ENCODE measurements at places on chromosomes 7 and 10.

DNA sequence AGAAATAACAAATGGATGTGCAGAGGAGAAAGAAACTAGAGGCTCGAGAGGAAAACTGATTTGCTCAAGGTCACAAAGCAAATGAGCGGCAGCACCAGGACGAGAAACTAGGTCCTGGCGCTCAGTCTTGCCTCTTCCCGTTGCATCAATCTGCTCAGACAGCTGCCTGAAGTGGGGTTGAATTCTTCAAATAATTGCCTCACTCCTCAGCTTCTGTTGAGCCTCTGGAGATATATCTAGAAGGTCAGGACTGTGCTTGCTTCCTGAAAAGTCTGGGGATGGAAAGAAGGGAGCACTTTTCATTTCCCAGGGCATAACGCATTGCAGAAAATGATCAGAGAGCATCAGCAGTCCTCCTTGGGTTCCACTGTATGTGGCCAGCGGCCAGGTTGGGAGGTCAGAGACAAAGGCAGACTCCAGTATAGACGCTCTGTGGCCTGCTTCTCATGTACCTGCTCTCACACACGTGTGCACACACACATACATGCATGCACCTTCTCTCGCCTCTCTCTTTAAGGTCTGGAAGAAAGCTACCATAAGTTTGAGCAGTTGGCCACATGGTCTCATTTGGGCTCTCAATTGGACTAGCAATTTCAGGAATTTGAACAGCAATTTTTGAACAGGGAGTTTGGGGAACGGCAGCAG is 83.7 kb upstream of the DUSP5 start:
- DNase-seq, result no peak

DNA sequence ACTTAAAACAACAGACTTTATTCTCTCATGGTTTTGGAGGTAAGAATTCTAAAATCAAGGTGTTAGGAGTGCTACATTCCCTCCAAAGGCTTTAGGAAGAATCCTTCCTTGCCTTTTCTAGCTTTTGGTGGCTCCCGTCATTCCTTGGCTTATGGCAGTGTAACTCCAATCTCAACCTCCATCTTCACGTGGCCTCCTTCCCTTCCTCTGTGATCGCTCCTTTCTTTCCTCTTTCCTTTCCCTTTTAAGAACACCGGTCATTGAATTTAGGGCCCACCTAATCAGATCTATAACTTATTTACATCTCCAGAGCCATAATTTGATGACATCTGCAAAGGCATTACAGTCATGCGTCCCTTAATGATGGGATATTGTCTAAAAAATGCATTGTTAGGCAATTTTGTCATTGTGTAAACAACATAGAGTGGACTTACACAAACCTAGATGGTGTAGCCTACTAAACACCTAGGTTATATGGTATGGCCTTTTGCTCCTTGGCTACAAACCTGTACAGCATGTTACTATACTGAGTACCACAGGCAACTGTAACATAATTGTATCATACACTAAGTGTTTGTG is 5.9 kb upstream of the HERC4 start:
- DNase-seq, result no peak

DNA sequence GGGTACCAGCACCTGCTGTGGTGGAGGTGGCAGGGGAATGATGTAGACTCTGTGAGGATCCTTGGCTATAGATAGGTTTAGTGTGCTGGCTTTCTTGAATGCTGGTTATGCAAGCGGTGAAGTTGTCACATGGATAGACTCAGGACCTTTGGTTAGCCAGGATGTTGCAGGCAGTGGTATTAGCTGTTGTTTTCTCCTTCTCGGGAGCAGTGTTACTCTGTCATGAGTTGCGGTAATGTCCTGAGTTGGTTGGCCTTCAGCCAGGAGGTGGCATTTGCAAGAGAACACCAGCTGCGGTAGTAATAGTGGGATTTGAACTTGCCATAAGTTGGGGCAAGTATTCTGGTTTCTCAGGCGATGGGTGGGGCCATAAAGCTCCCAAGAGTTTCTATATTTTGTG is 10.8 kb downstream of the AGK start:
- DNase-seq, result no peak

DNA sequence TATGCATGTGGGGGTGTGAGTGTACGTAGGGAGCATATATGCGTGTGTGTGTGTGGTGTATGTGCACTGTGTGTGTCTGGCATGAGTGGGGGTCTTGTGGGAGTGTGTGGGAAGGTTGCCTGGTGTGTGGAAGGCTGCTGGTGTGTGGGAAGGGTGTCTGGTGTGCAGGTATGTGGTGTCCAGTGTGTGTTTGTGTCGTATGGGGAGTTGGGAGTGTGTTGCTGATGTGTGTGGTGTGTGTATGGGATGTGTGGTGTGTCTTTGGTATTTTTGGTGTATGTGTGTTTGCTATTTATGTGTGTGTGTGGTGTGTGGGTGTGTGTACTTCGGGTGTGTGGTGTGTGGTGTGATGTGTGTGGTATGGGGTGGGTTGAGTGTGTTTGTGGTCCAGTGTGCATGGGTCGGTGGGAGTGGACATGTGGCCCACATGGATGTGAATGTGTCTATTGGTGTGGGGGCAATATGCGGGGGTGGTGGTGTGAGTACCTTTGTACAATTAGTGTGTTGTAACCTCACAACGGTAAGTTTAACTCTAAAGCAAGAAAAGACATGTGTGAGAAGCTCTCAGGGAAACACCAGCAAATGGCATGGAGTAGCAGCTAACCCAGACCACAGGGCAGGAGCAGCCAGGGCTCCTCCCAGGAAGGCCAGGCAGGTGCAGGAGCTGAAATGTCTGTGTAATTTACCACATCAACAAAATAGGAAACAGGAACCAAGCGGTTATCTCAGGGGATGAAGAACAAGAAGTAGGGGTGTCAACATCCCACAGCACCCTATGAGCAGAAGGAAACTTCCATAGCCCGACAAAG is 11.9 kb downstream of the ANTXRL start:
- DNase-seq, result no peak

DNA sequence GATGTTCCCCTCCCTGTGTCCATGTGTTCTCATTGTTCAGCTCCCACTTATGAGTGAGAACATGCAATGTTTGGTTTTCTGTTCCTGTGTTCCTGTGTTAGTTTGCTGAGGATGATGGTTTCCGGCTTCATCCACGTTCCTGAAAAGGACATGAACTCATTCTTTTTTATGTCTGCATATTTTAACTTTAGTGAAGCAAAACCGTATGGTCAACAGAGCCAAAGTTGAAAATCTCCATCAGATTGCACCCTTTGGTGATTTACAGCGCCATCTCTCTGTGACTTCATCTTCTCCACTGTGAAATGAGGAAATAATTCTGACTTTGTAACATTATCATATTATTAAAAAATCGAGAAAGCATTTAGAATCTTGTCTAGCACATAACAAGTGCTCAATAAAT is 132.3 kb upstream of the PLXDC2 start:
- no peak for DNase-seq

- no peak for DNase-seq
Measured at GRCh38 chr10:106175760-106176377, 988.6 kb downstream of the SORCS1 start.

GRCh38 chr7:54615-55014 is 137.8 kb upstream of the FAM20C start:
- no peak for DNase-seq

- DNase-seq, result no peak
Measured at GRCh38 chr7:87886875-87887274, 10.6 kb downstream of the DBF4 start.

GRCh38 chr10:75531571-75532031 is 100.2 kb downstream of the LRMDA start:
- DNase-seq, result no peak

- no peak for DNase-seq
Measured at GRCh38 chr10:96681524-96681923, 38.8 kb downstream of the PIK3AP1 start.

GRCh38 chr7:24913801-24914464 is 66.0 kb downstream of the OSBPL3 start:
- DNase-seq, result no peak

DNA sequence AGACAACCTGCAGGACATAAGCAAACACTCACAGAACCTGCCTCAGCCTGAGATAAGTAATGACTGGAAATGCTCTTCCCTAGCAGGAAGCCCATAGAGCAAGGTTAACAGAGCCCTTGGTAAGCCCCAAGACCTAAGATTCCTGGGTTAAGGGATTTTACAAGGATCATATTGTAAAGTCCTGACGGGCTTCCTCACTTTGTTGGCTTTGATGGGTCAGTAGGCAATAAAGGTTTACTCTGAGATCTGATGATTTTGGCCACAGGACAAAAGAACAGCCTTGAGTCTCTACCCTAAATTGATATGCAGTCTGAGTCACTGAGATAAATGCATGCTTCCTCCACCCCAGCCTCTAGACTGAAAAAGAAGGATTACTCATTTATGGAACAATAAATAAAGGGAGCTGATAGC is 270.8 kb downstream of the HTR7 start:
- no peak for DNase-seq

DNA sequence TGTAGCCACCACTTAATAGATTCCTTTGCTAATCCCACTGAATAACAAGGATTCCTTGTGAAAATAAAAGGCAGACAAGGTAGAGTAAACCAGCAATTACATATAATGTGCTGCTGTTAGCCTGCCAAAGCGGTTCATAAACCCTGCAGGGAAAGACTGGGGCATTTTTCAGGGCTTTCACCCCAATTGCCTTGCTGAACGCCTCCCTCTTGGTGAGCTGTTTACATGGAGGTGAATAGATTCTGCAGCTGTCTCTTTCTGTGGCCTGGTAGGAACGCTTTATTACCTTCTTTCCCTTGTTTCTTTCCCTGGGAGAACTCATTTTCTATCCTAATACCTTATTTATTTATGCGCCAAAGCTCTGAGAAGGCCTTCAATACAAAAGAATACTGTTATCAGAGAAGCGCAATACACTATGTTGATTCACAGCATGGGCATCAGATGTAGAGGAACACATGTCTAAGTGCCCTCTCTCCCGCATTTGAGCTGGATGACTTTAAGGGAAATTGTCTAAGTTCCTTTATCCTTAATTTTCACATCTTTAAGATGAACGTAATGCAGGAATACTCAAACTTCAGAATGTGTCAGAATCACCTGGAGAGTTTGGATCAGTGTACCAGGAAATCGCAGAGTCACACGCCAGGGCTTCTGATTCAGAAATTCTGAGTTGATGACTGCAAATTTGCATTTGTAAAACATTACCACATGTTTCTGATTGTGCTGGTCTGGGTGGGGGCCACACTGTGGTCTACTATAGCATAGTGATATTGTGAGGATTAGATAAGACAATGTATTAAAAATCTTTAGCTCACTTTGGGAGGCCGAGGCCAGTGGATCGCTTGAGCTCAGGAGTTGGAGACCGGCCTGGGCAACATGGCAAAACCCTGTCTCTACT is 1203.8 kb downstream of the SORCS3 start:
- no peak for DNase-seq

DNA sequence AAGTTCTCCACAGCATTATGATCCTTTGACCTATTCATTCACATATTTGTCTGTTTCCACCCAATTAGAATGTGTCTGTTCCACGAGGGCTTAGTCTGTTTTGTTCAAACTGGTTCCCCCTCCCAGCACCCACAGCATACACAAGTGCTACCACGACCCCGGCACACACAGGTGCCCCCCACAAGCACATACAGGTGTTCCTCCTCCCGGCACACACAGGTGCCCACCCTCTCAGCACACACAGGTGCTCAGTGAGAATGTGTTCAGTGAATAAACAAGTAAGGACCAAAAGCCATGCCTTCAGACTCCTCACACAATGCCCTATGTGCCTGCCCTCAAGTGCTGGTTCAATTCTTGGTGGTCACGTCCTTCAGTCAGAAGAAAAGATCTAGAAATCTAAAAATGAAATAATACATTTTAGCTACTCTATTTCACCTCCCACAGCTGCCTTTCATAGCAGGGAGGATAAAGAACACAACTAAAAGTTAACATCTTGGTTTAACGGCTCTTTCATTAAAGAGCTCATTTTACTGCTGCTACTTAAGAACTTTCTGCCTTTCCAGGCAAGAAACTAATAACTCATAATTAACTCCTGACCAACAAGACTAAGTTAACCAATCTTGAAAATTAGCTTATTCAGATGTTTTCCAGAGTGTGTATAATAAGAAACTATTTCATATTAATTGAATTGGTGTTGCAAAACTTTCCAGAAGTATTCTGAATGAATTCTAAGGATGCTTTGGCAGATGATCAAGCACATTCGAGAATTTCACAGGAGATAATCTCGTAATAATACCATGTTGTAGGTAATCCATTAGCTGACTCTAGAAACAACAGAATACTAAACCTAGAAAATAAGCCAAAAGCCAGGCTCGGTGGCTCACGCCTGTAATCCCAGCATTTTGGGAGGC is 2.3 kb downstream of the DNMBP start:
- DNase-seq, result no peak

DNA sequence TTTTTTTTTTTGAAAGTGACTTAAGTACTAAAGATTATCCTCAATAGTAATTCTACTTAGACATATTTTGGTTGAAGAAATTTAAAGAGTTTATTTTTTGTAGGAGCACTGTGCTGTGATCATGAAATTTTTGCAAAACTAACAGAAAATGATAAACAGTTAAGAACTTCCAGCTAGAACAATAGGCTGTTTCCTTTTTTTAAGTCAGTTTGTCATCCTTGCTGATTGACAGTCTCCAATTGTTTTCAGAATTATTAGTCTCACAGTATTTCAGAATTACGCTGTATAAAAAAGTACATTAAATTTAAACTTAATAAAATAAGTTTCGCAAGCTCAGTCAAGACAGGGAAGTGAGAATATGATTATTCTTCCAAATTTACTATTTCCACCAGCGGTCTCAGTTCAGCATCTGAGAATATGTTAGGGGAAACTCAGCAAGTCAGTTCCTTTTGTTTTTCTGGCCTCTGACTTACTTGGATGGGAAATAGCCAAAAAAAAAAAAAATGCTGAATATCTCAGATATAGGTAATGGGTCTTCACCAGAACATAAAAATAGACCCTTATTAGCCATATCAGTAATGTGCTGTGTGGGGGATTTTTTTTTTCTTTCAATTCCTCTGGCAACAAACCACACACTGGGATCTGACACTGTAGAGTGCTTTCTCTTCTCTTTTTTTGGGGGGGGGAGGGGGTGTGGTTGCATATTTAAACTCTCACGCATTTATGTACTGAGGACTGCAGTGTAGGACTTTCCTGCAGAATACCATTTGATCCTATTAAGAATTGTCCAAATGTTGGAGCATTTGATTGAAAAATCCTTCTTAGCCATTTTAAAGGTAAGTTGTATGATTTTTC is at the start of gene CD36:
Gene CD36, plus strand, starts transcription at position 732 of the 855 bp plus-strand sequence. CDS start 8,099 bp downstream, outside the sequence.
- no peak for DNase-seq

Data from stimulated activated CD8-positive, alpha-beta memory T cell treated with anti-CD3 and anti-CD28 coated beads, Interleukin-12 subunit alpha, Interleukin-12 subunit beta, amount 100 ng/mL, for 1 hour (primary cell).